Stimulated activated CD8-positive, alpha-beta memory T cell treated with anti-CD3 and anti-CD28 coated beads, Interleukin-12 subunit alpha, Interleukin-12 subunit beta, amount 100 ng/mL, for 4 hours (primary cell): ENCODE measurements at places on chromosomes 6 and 20.

DNA sequence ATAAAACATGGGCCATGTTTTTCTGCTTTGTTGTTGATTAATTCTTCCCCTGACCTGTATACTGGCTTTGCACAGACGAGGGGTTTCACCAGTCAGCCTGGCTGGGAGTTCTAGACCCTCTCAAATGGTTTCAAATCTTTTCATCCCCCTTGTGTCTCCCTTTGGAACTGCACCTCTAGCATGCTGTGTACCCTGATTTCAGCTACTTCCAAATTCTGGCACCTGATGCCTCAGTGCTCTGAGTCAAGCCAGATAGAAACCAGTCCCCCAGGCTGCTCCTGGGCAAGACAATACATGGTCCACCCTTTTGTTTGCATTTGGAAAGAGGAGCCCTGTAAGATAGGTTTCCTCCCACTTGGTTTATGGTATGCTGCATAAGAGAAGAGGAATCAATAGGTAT lies 290.2 kb downstream of the BTBD3 start:
- DNase-seq: no peak

GRCh38 chr6:158660333-158660754 lies 10.5 kb downstream of the SYTL3 start:
- DNase-seq: no peak

GRCh38 chr6:66362888-66363287 lies 655.9 kb upstream of the EYS start:
- no peak for DNase-seq

DNA sequence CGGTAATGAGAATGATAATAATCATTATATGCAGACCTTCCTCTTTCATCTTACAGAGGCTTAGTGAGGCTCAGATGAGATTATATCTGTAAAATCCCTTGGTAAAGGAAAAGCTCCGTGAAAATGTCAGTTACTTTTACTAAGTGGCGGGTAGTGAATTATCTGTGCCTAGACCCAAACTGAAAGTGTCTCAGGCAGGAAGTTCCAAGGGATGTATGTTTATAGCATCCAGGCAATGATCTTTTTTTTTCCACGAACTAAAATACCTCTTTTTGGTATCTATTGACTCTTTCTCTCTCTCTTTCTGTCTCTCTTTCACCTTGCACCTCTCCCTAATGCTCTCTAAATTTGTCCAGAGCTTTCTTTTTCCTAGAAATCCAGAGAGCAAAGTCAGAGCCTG lies 5.0 kb downstream of the TCF21 start:
- no peak for DNase-seq

GRCh38 chr6:132607544-132608233 lies 16.4 kb downstream of the TAAR2 start:
- no peak for DNase-seq

DNA sequence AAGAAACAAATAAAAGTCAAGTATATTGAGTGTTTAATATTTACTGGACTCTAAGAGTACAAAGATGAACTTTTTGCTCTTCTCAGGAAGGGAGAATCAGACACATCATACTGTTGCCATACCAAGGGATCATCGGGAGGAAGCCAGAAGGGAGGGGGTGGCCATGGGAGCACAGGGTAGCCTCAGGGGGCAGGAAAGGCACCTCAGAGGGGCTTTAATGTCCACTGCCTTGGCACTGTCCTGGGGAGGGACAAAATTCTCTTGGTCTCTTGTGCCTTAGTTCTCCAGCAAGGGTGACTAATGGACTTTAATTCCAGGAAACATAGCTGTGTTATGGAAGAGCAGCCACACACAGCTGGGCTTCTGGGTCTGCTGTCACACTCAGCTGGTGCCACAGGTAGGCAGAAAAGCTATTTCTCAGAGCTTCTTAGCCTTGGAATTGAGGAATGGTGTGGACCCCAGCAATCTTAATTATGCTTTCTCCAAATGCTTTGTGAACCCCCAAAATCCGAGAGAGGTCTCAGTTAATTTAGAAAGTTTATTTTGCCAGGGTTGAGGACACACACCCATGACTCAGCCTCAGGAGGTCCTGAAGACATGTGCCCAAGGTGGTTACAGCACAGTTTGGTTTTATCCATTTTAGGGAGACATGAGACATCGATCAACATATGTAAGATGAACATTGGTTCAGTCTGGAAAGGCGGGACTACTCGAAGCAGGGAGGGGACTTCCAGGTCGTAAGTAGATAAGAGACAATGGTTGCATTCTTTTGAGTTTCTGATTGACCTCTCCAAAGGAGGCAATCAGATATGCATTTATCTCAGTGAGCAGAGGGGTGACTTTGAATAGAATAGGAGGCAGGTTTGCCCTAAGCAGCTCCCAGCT lies 53.2 kb downstream of the MRAP2 start:
- DNase-seq: no peak

GRCh38 chr6:135088281-135088680 lies 33.7 kb upstream of the HBS1L start:
- no peak for DNase-seq
